ENCODE measurements at places on chromosomes 5 and 9.

GRCh38 chr5:18057725-18058124 lies 423.5 kb downstream of the TAF11L14 start:
- DNase-seq = no peak

- DNase-seq = no peak
Observed at GRCh38 chr9:137918331-137919094, 40.9 kb downstream of the CACNA1B start.

- no peak for DNase-seq
Observed at GRCh38 chr5:63029891-63030290, 451.3 kb downstream of the LRRC70 start.

DNA sequence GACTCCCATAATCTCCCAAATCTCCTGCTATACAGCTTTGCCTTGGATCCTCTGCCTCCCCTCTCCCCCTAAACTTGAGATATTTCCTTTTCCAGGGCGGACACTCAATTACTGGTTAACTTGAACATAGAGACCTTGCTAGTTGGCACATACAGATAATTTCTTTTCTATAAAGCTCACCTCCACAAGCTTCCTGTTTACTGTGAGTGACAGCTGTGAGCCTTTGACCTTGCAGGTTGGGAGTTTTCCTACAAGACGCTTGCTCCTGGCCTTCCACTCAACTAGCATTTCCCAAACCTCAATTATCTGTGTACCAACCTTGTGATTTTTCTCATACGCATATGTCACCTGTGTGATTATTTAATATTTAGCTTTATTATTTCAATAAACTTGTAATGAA lies 114.5 kb downstream of the GNA14 start:
- no peak for DNase-seq

GRCh38 chr5:170420806-170421412 lies 31.7 kb upstream of the KCNMB1 start:
- peak; percentile 40 for DNase-seq

GRCh38 chr9:6869081-6869948 lies 111.5 kb downstream of the KDM4C start:
- no peak for DNase-seq

DNA sequence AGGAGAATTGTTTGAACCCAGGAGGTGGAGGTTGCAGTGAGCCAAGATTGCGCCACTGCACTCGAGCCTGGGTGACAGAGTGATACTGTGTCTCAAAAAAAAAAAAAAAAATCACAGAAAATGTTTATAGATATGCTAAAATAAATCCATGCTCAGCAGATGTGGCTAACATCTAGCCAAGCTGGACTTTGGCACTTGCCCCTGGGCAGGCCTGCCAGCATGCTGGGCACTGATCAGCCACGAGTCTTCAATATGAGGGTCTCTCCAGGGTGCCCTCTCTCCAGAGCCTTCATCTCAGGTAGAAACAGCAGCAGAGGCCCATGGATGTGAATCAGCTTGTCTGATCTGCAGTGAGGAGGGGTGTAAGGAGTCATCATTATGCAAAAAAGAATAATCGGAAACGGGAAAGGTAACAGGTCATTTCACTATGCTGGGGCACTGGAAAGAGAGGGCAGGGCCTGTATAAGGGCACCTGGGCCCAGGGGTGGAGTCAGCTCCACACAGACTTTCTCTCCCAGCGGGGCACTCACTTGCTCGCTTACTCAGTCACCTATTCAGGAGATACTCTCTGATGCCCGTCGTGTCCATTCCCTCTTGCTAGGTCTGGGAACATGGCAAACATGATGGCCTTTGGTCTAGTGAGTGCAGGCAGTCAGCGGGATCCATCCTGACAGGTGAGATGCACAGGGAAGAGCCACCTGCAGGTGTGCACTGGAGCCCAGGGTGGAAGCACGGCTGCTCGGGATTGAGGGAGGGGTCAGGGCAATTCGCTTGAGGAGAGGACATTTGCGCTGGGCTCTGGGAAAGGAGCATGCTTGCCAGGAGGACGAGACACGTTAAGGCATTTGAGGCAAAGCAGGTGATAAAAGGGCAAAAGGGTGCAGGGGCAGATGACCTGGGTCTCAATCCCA lies 17.1 kb downstream of the RNF44 start:
- no peak for DNase-seq

DNA sequence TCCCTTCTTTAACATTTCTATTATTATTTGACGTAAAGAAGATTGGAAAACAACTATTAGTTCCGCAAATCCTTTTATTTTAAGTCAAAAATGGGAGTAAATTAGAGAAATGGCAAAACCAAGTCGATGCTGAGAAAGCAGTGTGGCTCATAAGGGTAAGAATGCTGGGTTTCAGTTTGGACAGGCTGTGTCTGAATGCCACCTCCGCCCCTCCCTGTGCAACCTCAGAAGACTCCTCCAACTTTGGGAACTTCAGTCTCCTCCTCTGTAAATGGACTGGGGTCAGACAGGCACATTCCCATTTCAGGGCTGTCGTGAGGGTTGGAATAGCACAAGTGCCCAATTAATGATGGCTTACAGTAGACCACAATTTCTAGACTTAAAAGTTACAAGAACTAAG lies 154.0 kb downstream of the GABBR2 start:
- no peak for DNase-seq

DNA sequence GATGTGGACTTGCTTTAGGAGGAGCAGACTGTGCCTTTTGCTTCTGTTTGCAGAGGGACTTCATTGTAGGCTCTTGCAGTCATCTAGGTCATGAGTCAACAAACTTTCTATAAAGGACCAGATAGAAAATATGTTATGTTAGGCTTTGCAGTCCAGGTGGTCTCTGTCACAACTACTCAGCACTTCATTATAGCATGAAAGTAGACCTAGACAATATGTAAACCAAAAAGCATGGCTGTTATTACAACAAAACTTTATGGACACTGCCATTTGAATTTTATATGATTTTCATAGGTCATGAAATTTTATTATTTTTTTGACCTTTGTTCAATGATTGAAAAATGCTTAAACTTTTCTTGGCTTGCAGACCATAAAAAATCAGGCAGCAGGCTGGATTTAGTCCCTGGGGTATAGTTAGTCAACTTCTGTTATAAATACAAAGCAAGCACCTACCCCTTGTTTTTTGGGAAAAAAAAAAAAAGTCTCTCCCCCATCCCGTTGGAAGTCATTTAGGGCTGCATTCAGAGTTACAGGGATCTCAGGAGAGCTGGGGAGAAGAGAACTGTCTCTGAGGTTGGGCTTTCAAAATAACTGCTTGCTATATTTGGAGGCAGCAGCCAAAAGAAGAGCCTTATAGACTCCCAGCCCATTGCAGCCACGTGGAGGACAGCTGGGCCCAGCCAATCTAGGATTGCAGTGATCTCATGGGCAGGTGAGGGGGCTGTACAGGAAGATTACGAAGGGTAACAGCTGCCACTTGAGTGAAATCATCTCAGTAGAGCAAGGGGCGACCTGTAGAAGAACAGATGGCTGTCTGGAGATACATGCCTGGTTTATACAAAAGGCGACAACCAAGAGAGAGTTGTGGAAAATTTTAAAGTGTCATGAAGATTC lies 136.6 kb upstream of the TNC start:
- DNase-seq = no peak

DNA sequence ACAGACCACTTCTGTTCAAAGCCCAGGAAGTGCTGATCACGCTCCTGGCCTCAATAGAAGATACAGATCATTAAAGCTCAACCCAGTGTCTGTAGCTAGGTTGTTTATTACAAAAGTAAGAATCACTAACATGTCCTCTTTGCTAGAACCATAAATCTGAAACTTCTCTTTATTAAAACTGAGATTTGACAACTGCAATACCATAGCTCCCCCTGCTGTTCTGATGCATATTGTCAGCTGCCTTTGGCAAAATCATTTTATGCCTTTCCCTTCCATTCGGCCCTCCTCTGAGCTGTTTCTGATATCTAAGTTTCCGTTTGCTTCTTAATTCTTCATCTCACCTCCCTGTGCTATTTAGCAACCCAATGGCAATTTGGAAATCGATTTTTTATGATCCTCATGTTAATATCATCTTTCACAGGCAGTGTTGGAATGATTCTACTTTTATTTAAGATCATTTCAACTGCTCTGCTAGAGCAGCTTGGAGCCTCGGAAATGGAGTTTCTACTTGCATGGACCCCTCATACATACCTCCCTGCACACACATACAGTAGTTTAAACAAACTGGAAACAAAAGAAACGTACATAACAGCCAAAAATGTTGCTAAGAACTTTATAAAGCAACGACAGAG lies 998.8 kb downstream of the MAT2B start:
- DNase-seq = no peak

DNA sequence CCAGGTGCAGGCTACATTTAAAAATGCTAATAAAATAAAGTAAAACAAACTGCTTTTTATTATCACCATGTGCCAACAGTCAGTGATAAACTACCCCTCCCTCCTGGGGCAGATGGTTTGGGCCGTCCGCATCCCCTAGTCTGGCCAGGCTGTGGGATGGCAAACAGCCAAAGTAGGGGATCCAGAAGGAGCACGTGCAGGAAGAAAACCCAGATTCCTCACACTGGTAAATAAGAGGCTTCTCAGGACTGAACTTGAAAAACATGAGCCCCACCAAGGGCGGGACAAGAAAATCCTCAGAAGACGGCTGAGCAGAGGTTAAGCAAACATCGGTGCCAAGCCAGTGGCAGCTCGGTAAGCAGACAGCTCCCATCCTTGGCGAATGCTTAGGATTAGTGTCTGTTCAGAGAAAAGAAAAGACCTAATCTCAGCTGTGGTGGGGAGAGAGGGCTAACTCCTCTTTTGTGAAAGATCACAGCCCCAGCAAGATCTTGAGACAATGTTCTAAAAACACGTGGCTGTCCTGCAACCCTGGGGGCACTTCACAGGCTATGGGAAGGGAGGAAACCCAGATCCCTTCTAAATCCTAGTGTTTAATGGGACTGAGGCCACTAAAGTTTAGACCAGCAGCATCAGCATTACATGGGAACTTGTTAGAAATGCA lies 46.5 kb upstream of the GDNF start:
- no peak for DNase-seq

DNA sequence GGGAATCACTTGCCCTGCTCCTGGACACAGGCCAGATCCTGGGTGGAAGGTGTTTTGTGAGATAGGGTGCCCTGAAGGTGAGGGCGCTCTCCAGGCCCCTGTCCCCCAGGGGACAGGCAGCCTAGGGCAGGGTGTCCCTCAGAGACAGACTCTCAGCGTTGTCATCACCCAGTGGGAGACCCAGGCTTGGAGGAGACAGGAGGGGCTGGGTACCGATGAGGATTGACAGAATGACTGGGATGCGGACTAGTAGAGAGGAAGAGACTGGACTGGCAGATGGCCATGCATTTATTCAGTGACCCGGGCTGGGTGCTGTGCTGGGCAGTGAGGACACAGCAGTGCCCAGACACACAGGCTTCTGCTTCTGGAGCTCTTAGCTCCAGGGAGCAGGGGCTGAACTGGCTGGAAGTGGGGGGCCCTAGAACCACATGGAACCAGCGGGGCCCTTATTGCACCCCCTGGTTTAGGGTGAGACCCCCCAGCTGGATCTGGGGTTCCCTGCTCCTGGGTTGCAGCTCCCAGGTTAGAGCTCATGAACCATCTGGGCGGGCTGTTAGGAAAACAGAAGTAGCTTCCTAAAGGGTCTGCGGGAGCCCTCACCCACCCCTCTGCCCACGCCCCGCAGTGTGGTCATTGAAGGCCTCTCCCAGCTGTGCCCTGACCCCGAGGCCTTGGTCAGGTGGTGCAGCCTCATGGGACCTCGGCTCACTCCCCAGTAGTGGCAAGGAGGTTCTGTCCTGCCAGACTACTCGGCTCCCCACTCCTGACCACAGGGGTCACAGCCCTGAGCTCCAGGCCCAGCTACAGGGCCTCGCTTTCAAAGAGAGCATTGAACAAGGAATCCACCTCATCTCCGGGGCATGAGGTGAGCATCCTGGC lies 116.7 kb upstream of the LMX1B start:
- DNase-seq = no peak

DNA sequence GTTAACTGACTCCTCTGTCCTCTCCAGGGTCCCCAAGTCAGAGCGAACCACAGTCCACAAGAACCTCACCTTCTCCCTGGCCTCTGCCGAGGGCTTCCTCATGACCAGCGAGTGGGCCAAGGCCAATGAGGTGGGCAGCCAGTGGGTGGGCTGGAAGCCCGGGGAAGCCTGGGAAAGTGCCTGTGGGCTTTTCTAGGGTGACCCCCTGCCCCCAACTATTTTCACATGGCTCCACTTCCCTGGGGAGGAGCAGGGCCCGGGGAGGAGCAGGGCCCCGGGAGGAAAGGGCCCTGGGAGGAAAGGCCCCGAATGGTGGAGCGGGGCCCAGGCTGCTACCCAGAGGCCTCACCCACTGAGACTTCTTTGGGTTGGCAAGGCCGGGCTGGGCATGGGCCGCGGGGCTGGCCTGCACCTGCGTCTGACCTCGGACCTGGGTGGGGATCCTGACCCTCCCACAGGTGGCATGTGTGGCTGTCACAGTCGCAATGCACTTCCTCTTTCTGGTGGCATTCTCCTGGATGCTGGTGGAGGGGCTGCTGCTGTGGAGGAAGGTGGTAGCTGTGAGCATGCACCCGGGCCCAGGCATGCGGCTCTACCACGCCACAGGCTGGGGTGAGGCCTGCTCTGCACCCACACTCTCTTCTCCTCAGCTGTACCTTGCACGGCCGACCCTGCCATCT lies 17.9 kb downstream of the ADGRD2 start:
- DNase-seq = no peak

DNA sequence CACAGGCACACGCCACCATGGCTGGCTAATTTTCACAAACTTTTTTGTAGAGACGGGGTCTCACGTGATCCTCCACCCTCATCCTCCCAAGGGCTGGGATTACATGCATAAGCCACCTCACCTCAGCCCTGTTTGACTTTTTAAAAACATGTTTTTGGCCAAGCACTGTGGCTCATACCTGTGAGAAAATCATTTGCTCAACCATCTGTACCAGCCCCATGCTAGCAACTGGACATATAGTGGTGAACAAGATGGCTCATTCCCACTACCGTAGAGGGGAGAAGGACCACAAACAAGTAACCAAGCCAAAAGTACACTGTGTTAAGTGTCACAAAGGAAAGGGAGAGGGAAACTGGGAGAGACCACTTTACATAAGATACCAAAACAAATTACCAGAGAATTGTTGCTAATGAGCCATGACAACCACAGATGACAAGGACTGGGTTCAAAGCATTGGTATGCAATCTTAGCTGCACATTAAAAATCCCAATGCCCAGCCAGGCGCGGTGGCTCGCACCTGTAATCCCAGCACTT lies 19.2 kb downstream of the PPP2CA start:
- no peak for DNase-seq

DNA sequence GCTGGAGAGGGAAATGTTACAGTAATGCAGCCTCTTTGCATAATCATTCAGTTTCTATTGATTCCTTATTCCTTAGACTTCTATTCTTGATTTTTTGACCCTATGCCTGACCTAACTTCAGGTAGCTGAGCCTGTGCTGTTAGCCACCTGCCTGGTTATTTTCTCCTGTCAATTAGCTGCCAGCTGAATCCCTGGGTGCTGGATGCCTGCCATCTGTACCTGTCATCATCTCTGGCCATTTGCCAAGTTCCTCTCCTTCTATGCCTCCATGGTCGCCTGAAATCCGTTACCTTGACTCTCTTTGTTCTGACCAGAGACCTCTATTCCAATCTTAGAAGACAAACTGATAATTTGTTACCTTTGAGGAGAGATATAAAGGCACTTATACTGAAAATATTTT lies 178.3 kb downstream of the CAVIN4 start:
- DNase-seq = no peak

DNA sequence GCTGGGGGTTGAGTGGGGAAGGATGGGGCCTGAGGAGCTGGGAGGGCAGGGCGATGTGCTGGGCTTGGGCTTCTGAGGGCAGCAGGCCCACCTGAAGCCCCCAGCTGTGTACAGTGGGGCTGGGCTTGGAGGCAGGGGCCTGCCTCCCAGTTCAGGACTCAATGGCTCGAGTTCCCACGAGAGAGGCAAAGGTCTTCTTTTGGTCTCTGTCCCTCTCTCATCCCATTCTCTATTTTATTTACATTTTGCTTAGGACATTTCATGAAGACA lies 180.6 kb downstream of the MACROH2A1 start:
- DNase-seq = no peak
